ENCODE measurements at places on chromosomes 3 and 15.

GRCh38 chr3:60829058-60829457, 422.2 kb downstream of the FHIT start:
- DNase-seq: no peak

DNA sequence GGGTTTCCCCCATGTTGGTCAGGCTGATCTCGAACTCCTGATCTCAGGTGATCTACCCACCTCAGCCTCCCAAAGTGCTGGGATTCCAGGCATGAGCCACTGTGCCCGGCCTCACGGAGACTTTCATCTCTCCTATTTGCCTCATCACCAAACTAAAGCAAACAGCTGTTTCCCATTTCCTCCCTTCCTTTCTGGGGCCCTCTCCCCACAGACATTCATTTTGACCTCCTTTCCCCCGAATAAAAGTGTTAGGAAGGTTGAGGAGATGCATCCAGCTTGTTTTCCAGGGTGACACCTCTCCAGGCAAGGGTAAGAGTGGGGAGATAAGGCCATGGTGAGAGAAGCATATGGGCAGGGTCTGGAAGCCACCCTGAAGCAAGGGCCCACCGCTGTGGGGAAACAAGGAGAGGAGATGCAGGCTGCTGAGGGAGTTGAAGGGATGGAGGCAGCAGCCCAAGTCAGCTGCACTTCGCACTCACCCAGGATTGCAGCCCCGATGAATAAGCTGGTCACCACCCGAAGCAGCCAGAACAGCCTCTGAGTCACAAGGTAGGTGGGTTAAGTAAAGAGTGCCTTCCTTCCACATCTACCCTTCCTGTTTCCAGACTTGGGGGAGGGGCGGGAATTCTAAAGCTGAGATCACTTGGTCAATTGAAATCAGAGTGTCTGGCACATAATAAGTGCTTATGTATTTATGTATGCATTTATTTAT, 7.7 kb downstream of the DUOXA2 start:
- no peak for DNase-seq

GRCh38 chr3:88180398-88180999, 30.7 kb downstream of the C3orf38 start:
- no peak for DNase-seq

- no peak for DNase-seq
Observed at GRCh38 chr15:35867356-35867755, 321.4 kb upstream of the DPH6 start.

GRCh38 chr15:51878446-51879386, 49.3 kb downstream of the TMOD3 start:
- no peak for DNase-seq

DNA sequence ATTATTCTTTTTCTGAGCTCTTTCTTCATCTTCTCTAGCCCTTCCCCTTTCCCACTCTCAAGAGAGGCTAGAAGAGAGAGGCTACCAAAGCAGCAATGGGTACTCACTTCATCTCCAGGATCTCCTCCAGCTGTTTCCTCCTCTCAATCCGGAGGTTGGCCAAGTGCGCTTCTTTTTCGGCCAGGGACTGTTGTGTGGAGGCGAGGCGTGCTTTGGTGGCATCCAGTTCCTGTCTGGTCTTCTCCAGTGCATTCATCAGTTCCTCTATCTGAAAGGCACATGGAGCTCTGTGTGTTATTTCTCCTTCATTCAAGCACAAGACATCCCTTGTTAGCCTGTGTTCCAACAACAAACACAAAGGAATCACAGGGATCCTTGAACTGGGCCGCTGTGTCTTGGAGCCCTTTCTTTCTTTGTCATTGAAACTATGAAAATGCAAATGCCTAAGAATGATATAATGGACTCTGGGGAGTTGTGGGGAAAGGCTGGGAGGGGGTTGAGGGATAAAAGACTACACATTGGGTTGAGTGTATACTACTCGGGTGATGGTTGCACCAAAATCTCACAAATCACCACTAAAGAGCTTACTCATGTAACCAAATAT, 401.3 kb upstream of the WNT5A start:
- no peak for DNase-seq

DNA sequence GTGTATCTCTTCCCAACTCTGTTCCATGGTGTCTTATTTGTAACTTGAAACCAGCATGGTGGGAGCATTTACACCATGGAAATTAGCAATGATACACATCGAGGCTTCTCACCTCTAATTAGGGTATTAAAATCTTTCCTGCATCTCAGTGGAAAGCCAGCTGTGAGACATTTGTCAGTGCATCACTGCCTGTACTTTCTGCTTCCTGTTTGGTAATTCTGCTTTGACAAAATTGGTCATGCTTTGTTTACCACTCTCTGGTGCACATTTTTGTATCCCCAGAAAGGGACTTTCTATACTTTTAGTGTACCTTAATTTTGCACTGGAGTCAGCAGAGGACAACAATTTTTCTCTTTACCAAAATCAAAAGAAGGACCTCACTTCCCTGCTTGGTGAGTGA, 402.1 kb downstream of the PDCD6IP start:
- no peak for DNase-seq

DNA sequence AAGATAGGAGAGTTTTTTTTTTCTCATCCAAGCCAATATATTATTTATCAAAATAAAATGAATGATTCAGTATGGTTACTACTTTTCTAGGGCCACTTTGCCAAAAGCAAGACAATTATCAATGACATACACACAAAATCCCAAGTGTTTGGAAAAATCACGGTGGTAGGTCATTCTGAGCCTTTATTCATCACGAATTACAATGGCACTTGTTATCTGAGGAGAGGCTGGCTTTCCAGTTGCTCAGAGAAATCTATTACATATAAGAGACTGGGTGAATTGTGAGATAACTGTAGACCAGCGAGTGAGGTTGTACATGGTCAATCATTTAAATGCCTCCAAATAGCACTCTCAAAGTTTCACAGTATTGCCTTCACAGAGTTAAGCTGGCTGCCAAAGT, 20.4 kb upstream of the FGF12 start:
- no peak for DNase-seq

DNA sequence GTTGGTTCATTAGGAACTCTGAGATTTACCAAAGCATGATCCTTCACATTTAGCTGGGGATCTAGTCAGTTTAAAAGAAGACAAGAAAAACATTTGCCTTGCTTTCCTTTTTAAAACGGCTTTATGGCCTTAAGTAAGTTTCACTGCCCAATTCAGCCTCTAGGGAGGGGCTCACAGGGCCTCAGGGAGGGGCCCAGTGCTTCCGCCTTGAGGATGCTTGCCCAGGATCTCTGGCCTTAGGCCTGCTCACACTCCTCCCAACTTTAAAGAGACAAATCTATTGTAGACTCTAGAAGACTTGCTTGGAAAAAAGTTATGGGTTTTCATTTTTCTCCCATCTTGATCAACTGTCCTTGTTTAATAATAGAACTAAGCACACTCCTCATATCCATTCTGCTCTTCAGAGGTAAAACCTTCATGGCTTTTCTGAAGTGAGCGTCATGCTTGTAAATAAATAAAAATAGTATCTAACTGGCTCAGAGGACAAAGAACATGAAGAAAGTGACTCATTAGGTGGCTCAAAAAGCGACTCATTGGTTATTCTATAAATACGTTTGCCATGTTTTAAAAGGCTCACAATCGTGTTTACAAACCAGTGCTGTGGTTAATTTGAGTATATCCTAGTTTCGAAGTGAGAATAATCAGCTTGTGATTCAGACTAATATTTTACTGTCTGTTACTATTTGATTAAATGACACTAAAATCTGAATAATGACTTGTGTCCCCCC, 13.7 kb downstream of the PDHB start:
- no peak for DNase-seq

GRCh38 chr15:78790027-78790426, 21.2 kb downstream of the ADAMTS7 start:
- DNase-seq: no peak

GRCh38 chr3:124887177-124887931, at the start of gene ITGB5:
Gene ITGB5 (minus strand): TSS chr3:124887365. CDS start chr3:124887000, 365 bp downstream.
- DNase-seq: no peak

DNA sequence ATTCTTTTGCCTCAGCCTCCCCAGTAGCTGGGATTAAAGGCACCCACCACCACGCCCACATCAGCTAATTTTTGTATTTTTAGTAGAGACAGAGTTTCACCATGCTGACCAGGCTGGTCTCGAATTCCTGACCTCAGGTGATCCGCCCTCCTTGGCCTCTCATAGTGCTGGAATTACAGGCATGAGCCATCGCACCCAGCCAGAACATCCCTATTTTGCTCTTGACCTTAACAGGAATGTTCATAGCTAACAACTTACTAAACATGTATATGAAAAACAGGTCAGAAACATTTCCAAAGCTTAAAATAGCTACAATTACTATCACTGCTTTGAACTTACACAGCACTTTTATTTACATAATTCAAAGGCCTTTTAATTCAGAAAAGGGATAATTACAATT, 33.7 kb downstream of the UQCC5 start:
- no peak for DNase-seq

DNA sequence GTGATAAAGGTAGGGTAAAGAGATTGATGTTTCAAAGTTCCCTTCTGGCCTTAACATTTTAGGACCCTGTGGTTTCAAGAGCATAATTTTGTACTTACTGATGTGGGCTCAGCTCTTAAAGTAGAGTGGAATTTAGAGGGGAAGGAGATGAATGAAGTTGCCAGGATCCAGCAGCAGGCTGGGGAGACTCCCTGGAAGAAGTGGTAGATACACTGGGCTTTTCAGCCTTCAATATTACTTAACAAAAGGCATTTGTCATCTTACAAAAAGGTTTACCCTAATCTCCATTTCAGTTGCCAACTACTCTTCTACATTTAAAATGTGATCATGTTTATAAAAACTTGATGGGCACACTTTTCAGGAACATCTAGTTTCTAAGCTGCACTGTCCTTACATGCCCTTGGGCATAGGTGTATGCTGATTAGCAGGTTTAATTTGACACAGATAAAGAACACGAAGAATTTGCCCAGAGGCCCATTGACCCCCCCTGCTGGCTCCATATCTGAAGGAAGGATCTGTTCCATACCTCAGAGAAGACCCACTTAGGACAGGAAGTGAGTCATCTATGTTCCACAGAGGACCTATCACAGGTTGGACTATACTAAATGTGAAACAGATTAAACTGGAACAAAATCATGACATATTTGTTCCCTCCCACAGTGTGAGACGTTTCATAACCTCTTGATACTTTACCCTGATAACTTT, 93.0 kb upstream of the LPP start:
- no peak for DNase-seq

- DNase-seq: no peak
Observed at GRCh38 chr3:77329116-77329515, 289.2 kb downstream of the ROBO2 start.

GRCh38 chr3:135057996-135058395, 262.9 kb downstream of the EPHB1 start:
- no peak for DNase-seq

- DNase-seq: no peak
Observed at GRCh38 chr3:111538681-111539083, 3.3 kb upstream of the CD96 start.

DNA sequence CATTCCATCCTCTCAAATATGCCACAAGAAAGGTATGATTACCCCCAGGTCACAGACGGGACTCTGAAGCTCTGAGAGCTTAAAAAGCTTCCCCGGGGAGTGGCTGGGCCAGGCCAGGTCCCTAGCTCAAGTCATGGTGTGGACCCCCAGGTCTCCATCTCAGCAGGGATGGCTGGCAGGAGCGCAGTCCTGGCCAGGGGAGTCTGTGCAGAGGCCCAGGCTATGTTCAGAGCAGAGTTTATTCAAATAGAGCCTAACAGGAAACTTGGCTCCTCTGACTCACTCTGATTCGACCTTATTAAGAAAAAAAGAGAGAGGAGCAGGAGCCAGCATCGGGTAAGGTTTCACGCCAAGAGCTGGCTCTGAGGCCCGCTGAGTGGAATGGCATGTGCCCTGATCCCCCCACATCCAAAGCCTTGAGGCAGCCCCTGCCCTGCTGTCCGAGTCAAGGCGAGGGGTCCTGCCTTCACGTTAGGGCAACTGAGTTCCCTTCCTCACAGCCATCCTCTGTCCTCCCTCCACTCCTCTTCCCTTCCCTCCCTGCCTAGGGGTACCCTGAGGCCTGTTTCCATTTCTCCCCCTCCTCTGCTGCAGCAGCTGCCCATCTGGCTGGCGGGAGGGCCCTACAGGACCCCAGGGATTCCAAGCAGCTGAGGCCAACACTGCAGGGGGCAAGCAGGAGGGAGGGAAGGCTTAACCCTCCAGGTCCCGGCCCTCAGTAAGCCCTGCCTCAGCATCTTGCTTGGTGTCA, 1.9 kb upstream of the LOXL1 start:
- no peak for DNase-seq

DNA sequence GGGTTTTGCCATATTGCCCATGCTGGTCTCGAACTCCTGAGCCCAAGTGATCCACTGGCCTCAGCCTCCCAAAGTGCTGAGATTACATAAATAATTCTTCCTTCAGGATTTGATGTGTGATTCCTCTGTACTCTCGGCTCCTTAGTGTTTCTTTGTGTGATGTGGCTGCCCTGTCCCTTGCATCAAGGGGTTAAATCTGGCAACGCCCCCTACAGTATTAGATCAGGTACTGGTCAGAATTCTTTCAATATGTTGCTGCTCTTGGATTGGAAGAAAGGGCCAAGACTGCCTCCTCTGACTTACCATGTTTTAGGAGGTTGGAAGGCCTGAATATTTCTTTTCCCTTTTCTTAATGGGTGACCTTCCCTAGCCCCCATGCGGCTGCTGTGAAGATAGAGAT, 390.6 kb upstream of the WNT5A start:
- DNase-seq: no peak

DNA sequence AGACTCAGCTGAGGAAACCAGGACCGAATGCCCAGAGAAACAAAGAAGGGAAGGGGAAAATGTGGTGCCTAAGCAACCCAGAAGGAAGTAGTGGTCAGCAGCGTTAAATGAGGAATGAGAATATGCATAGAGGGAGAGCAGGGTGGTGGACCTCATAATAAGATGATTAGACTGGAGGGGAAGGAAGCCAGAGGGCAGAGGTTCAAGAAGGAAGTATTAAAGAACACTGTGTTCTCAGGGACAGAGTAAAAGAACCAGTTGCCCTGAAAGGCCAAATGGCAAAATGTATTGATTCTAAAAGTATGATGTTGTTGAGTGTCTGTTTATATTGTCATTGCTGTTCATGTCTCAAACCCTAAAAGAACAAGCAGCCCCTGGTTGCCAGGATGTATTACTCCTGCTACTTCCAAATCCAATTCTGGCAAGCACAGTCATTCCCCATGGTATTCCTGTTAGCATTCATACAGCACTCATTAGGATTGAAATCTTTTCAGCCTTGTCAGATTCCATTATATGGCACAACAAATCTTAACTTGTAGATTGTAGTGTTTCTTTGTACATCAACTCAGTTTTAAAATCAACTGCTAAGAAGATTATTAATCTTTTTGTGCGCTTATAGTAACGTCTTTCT, 23.4 kb downstream of the P2RY1 start:
- DNase-seq: no peak

Data from esophagus squamous epithelium (tissue), 5 donors.